ENCODE measurements at places on chromosomes 1 and 21. TPM values are rescaled to one million over a fixed set of nuclear protein-coding genes. Genes with fewer than 3 reads are reported as not detected.

The RIIAD1 gene
- not detected for total RNA-seq

The SPSB1 gene
- total RNA-seq: 4.6 TPM

The FAM72B gene
- 22.0 TPM for total RNA-seq

The PDZK1IP1 gene
- not detected for total RNA-seq

The EGLN1 gene
- 15.3 TPM for total RNA-seq

The NEGR1 gene
- 2.9 TPM for total RNA-seq

The SYNC gene
- total RNA-seq: 0.11 TPM

The ITPKB gene
- total RNA-seq: 15.6 TPM

The PLPPR4 gene
- total RNA-seq: 1.1 TPM

The TRIM67 gene
- not detected for total RNA-seq

The MFAP2 gene
- total RNA-seq: 141 TPM

The SMCP gene
- total RNA-seq: not detected

The BCAN gene
- 2.5 TPM for total RNA-seq

The S100A1 gene
- 2.0 TPM for total RNA-seq

The LCE1C gene
- total RNA-seq: not detected

The URB1 gene
- 29.5 TPM for total RNA-seq

The CYP4A22 gene
- total RNA-seq: not detected

The SDHB gene
- total RNA-seq: 90.1 TPM

The BTBD8 gene
- total RNA-seq: 3.7 TPM

The C1orf53 gene
- total RNA-seq: 0.33 TPM

The AIM2 gene
- total RNA-seq: 1.1 TPM

The OR2T12 gene
- not detected for total RNA-seq

The RHEX gene
- not detected for total RNA-seq

The RBM11 gene
- 2.9 TPM for total RNA-seq

The SH3D21 gene
- total RNA-seq: 26.9 TPM

The NEXN gene
- 1.4 TPM for total RNA-seq

The TMCC2 gene
- 9.5 TPM for total RNA-seq

The S1PR1 gene
- 3.2 TPM for total RNA-seq

The NTMT2 gene
- total RNA-seq: 0.44 TPM

The SLFNL1 gene
- total RNA-seq: not detected

The DYNLT4 gene
- 0.57 TPM for total RNA-seq

The CD53 gene
- 1.6 TPM for total RNA-seq

The HS2ST1 gene
- total RNA-seq: 24.7 TPM

The DRAXIN gene
- 13.4 TPM for total RNA-seq

The THEMIS2 gene
- total RNA-seq: 12.7 TPM

The UTP11 gene
- 41.3 TPM for total RNA-seq

The LRRC71 gene
- 0.30 TPM for total RNA-seq

The NBPF4 gene
- not detected for total RNA-seq
